ENCODE measurements at places on chromosomes 12 and 14.

DNA sequence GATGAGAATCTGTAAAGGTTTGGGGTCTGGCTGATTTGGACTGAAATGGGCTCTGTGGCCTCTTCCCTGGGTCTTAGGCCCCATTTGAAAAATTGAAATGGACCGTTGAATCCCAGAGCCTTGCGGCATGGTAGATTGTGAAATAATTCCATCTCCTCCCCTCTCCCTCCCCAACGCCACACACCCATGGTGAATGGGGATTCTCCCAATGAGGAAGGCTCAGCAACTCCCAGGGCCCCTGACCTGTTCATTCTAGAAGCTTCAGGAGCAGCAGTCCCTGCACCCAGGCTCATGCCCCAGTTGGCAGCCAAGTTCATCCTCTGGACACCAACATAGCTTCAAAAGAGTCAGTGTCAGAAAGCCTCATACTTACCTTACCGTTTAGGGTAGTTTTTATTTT is 217.4 kb downstream of the ZFP36L1 start:
- no peak for DNase-seq

DNA sequence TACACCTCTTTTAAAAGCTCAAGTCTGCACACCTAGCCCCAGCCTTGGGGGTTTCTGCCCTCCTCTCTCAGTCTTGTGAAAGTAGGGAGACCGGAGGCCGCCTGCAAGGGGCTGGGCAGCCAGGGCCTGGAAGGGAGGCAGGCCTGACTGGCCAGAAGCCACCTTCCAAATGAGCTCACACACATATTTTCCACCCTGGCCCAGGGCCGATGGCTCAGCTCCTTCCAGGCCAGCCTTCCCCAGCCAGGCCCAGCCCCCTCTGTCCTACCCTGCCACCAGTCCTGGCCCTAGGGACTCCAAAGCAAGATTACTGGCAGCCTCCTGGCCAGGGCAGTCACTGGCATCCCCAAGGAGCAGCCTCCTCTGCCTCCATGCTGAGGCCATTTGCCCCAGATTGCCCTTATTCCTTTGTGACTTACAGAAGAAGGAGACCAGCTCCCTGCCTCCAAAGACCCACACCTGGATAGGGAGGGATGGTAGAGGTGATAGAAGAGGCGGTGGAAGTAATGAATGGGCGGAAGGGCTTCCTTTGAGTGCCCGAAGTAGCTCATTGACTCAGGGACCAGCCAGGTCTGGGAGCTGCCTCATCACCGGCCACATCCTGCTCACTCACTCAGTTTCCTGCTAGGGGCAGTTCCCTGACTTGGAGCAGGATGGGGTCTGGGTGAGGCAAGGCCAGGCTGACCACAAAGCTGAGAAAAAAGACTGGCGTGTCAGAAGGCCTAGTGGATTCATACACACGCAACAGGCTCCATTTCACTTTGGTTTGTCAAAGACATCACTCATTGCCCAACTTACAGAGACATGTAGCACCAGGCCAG is 14.8 kb downstream of the MMP14 start:
- DNase-seq, result peak; percentile 91

DNA sequence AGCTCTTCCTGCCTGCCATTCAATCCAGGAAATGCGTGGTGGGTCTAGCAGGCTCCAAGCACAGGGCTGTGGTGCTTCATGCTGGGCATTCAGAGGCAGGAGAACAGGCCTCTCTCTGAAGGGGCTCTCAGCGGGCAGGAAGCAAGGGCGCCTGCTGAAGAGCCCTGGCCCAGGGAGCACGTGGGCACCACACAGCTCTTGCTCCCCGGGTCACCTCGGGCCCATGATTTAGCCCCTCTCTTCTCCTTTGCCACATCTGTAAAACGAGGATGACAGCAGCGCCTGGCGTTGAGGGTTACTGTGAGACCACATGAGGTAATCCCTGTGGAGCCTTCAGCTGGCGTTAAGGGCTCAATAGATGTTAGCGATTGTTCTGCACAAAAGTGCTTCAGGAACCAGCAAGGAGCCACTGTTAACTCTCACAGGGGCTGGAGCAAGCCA is 37.6 kb upstream of the SPTLC2 start:
- no peak for DNase-seq

DNA sequence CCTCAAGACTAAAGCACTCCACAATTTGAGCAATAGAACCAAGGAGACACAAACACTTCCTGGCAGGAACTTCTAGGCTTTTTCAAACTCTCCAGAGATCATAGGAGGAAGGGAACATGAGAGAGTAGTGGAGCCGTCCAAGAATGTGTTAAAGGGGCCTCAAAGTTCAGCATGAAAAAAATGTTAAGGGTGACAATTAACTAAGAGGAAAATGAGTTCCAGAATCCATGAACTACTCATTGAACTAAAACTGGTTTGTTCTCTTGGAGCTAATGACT is 122.0 kb downstream of the WIF1 start:
- no peak for DNase-seq

- no peak for DNase-seq
Observed at GRCh38 chr12:51631591-51631990, 40.6 kb downstream of the SCN8A start.

- DNase-seq, result no peak
Observed at GRCh38 chr12:57377103-57377840, 53.6 kb downstream of the R3HDM2 start.

- no peak for DNase-seq
Observed at GRCh38 chr12:129211862-129212630, 358.8 kb downstream of the GLT1D1 start.

- no peak for DNase-seq
Observed at GRCh38 chr12:106760184-106760531, 14.3 kb upstream of the RIC8B start.

GRCh38 chr12:76176940-76177339 is 92.5 kb upstream of the NAP1L1 start:
- no peak for DNase-seq

DNA sequence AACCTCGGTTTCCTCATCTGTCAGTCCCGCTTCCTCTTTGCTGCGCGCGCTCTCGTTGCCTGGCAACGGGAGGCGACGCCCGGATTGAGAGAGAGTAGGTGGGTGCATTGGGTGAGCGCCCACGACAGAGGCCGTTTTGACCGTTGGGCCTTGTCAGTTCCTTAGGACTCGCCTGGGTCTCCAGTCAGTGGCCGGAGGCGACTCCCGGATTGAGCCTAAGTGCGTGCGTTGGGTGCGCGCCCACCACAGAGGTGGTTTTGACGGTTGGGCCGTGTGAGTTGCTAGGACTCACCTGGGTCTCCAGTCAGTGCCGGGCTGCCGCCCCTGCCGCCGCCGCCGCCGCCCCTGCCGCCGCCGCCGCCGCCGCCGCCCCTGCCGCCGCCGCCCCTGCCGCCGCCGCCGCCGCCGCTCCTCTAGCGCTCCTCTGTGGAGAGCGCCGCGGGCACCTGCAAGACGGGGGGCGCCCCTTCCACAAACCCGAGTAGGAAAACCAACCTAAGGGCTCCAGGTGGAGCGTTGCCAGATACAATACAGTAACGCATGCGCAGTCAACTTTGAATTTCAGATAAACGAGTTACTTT is 37.2 kb downstream of the APOBEC1 start:
- no peak for DNase-seq

All from left hindlimb (tissue), 1 donor.